Activated CD4-positive, alpha-beta T cell treated with anti-CD3 and anti-CD28 coated beads, Interleukin-2, Interleukin-4, amounts not matched to agents 100 ng/mL and 50 ng/mL, durations not matched to agents 16 hours and 8 hours (primary cell): ENCODE measurements at places on chromosomes 1 and 21.
A peak's percentile ranks its signal among the peaks of the same experiment; 100 is the strongest.

GRCh38 chr1:64530969-64531692, 61.2 kb downstream of the CACHD1 start:
- DNase-seq: no peak

GRCh38 chr1:6897138-6897537, 111.9 kb downstream of the CAMTA1 start:
- no peak for DNase-seq

GRCh38 chr1:88890131-88890530, 1.2 kb downstream of the GTF2B start:
- DNase-seq: no peak

- peak; percentile 84 for DNase-seq
These were observed 47.1 kb upstream of the TLR5 start for GRCh38 chr1:223189903-223190724.

DNA sequence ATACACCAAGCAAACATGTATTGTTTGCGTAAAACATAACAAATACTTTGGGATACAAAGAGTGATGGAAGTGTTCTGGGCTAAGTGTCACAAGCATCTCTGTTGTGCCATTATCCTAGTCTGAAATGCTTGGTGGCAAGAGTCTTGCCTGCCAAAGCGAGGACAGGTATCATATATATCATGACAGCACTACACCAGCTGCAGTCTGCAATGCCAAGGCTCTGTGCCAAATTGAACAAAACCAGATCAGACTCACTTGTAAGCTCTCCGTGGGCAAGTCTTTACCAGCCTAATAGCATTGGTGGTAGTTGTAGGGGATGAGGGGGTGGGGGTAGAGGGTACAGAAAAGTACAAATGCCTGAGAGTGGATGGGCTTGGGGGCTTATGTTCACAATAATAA, 119.2 kb downstream of the RWDD3 start:
- DNase-seq: no peak

- no peak for DNase-seq
These were observed 566.4 kb downstream of the AJAP1 start for GRCh38 chr1:5220821-5221220.

GRCh38 chr21:46551636-46552241, 53.1 kb downstream of the S100B start:
- no peak for DNase-seq

- DNase-seq: no peak
These were observed 20.4 kb upstream of the TAS1R2 start for GRCh38 chr1:18879791-18880309.

DNA sequence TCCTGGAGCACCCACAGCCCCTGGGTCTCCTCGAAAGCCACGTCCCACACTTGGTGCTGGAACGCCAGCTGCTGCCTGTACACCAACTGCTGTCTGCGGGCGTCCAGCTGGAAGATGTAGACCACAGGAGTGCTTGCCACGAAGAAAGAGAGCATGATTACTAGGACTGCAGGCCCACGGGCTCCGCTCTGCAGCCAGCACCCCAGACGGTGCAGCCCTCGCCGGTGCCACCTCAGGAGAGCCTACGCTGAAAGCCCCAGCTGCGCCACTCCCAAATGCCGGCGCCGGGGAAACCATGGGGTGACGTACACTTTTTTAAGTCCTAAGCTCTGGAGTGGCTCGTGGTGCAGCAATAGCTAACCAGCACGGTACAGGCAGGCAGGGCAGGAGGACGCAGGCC, 25.7 kb downstream of the WDR4 start:
- no peak for DNase-seq

DNA sequence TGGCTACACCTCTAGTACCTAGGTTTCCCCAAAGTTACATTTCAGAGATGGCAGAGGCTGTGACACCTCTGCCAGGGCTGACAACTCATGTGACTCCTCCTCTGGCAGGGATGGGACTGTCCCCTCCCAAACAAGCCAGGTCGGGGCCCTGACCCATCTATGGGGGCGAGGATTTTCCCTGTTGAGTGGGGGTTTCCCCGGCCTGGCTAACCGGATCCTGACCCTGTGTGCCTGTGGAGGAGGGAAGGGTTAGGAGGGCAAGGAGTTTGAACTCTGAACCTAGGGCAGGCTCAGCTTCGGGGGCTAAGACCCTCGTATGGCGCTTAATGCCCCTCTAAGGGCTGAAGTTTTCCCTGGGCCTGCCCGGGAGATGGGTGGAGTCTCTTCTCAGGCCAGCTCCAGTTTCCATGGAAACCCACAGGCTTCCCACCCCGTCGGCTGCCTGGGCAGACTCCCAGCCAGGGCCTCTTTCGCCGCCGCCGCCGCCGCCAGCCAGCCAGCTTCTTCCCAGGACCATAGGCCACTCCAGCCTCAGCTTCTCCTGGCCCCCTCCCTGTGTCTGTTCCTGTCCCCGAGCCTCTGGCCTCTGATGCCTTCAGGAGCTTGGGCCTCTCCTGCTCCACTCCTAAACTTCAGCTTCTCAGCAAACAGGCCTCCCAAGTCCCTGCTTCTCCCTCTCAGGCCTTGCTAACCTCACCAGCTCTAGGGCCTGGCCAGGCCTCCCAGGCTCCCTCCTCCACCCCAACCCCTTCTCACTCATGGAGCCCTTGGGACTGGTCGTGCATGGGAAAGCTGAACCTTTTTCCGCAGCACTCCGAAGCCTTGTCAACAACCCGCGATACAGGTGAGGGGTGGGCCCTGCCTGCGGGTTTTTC, at the start of gene BTBD19:
Gene BTBD19, plus strand, starts transcription at position 461 of the 875 bp plus-strand sequence. Its CDS starts 298 bp downstream, at position 759.
- peak; percentile 76 for DNase-seq

DNA sequence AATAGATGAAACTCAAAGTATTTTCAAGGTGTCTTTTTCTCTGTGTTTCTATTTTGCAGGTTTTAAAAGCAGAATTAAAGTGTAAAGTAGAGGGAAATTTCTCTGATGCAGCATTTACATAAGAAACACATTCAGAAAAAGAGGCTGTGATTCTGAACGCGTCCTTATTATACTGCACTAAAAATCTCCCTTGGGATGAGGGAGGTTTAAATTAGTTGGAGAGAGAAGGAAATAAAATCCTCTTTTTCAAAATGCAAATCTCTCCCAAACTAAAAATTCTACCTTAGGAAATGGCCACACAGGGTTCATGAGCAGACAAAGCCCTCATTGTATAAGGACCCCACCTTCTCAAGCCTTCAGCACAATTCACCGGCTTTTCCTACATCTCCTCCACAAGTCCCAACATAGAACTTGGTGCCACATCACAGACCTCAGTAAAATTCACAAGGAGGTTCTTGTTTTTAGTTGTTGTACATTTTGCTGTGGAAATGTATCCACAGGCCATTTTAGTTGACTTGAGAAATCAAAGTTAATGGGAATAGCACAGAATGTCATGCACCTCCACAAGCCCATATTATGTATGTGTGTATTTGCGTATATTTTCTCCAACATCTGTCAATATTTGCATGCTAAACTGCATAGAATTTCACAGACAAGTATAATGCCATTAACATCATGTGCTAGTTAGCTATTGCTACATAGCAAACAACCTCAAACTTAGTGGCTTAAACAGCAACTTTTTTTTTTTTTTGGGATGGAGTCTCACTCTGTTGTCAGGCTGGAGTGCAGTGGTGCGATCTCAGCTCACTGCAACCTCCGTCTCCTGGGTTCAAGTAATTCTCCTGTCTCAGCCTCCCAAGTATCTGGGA, 59.8 kb downstream of the MAB21L3 start:
- DNase-seq: no peak

GRCh38 chr1:175225805-175226129, 33.2 kb upstream of the KIAA0040 start:
- DNase-seq: no peak

GRCh38 chr1:97745912-97746311, 174.9 kb downstream of the DPYD start:
- DNase-seq: no peak

- no peak for DNase-seq
These were observed 196.3 kb upstream of the LMO4 start for GRCh38 chr1:87132284-87132870.

GRCh38 chr1:89331890-89332289, 32.0 kb upstream of the GBP6 start:
- no peak for DNase-seq

GRCh38 chr1:28193701-28194161, 17.2 kb upstream of the PTAFR start:
- no peak for DNase-seq

- DNase-seq: no peak
These were observed 208.9 kb upstream of the C1orf174 start for GRCh38 chr1:4108758-4109627.

- DNase-seq: no peak
These were observed 49.4 kb downstream of the TENT5C start for GRCh38 chr1:117655220-117655577.
